M059J (cell line): ENCODE measurements at places on chromosomes 7 and 10. TPM values are rescaled to one million over a fixed set of nuclear protein-coding genes. Genes with fewer than 3 reads are reported as not detected.

The SLC18A3 gene
- total RNA-seq: not detected in 2 replicates

The FAM237B gene
- not detected in 2 replicates for total RNA-seq

The GRK5 gene
- total RNA-seq: 3.9 and 4.4 TPM in 2 replicates

The CYP2C9 gene
- total RNA-seq: not detected in 2 replicates

The PYROXD2 gene
- total RNA-seq: 0.54 and 1.0 TPM in 2 replicates

The SLC26A5 gene
- total RNA-seq: not detected in 2 replicates

The INHBA gene
- 2.1 and 5.2 TPM in 2 replicates for total RNA-seq

The ANKRD2 gene
- not detected in 2 replicates for total RNA-seq

GRCh38 chr7:132103718-132104117 is 472.6 kb downstream of the PLXNA4 start:
- DNase-seq: no peak

DNA sequence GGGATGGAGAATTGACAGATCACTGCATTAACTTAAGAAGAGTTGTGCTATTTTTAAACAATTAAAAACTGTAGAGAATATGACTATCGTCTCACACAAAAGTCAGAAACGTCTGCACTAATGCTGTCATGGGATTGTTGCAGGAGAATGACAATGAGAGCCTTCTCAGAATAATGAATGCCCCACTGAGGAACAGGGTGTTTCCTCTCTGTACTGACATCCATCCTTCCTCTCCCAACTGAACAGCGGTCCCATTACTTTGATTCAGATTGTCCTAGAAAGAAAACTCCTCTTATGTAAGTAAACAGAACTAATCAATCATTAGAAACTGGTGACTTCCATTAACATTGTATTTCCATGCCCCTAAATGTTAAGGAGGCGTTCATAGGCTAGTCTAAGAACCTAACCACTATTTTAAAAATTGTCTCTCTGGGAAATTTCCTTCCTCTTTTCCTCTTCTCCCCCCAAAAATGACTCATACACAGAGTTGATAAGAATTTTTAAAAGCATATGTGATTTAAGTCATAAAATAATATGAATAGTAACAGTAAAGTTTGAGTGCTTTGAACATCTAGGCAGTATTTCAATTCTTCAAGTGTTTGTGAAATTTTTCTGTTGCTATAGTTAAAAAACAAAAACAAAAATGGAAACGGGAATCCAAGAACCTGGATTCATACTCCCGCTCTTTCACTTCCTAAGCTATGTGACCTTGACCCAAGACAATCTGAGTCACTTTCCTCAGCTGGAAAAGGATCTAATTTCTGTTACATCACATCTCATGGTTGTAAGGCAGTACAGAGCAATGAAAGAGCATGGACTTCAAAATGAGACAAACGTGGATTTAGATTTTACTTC is 12.7 kb upstream of the MACC1 start:
- peak; percentile 98 for DNase-seq

GRCh38 chr10:100864036-100864885 is 48.5 kb upstream of the SLF2 start:
- no peak for DNase-seq

DNA sequence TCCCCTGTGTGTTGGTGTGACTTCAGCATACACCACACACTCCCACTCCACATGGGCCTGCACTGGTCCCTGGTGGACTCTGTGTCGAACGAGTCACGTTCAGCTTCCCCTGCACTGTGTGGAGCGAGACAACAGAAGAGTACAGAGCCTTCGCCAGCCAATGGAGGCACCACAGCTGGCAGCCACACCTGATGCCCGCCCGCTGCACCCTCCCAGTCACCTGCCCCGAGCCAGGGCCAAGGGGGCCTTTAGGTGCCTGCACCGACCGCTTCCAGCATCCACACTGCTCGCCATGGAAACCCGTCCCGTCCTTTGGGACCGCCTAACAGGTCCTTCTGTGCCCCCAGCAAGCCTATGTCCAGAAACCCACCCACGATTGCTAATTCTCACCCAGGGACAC is 9.2 kb downstream of the FOXL3 start:
- DNase-seq: no peak

DNA sequence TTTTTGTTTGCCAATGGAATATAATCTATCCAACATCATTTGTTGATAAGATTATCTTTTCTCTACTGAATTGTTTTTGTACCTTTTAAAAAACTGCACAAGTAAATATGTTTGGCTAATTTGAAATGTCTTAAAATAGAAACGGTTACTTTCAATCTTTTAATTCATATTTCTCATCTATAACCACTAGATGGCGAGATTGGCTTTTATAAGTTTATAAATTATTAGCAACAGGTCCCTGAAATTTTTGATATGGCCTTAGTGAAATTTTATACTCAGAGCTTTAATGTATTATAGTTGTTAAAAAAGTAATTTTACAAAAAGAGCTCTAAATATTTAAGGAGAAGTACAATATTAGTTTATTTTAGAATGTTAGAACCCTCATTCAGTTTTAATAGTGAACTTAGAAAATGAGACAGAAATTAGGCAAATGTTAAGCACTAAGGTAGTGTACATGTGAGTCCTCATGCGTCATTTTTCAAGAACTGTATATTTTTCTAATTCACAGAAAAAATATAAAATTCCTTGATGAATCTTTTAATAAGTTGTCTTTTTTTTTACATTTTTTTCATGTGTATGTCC is 592.5 kb downstream of the ARL4A start:
- DNase-seq: peak; percentile 34

DNA sequence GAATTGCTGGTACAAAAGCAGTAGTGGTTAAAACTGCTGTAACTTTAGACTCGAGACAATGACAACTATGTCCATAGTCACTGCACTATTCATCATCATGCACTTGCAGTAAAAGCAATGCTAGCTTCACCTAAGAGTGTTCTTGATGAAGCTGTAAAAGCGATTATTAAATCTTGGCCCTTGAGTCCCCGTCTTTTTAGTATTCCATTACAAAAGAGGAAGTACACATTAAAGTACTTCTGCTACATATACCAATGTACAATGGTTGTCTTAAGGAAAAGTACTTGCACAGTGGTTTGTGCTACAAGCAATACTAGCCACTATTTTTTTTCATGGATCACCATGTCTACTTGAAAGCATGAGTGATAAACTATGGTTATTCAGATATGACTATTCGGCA is 78.3 kb downstream of the ATAD1 start:
- DNase-seq: no peak

- DNase-seq: no peak
Measured at GRCh38 chr10:113411456-113411855, 141.4 kb upstream of the HABP2 start.

DNA sequence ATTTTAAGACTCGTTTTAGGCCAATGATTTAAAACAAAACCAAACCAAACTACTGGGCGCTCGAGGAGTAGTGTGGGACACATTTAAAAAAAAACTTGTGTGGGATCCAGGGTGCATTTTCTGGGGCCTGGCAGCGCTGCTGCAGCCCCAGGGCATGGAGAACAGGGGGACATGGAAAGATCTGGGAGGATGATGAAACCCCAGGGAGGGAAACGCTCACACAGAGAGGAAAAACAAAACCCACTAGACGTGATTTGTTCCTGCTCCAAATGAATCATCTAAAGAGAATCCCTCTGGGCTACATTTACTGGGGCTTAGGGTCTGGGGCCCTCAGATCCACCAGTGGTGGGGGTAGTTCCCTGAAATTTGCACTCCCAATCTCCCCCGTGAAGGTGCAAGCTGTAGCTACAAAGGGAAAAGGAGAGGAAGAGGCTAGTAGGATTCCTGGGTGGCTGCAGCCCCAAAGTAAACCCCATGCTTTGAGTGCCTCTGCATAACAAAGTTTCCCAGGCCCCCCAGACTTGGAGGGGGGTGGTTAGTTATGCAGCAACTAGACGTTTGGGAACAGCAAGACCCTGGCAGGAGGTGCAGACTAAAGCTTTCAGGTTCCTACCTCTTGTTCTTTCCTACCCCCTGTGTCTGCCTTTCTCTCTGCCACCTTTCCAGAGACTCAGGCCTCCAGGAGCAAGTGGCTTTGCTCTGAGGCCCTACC is 14.5 kb upstream of the HOXA13 start:
- peak; percentile 31 for DNase-seq

GRCh38 chr7:83427884-83428283 is 221.1 kb downstream of the SEMA3E start:
- DNase-seq: no peak
